Fibroblast of villous mesenchyme (primary cell): ENCODE measurements at places on chromosomes 3 and 15. TPM values are rescaled to one million over a fixed set of nuclear protein-coding genes. Genes with fewer than 3 reads are reported as not detected.

The FANCI gene
- 19.3 and 41.0 TPM in 2 replicates for total RNA-seq

The SSUH2 gene
- total RNA-seq: 0.32 TPM in 1 of 2 replicates, not detected in the other

The CDHR4 gene
- total RNA-seq: not detected in 2 replicates

The LSAMP gene
- 0.64 and 1.3 TPM in 2 replicates for total RNA-seq

The TM6SF1 gene
- total RNA-seq: 1.7 and 2.6 TPM in 2 replicates

The EHD4 gene
- 18.0 and 19.0 TPM in 2 replicates for total RNA-seq

The GJD2 gene
- not detected in 2 replicates for total RNA-seq

The KNG1 gene
- total RNA-seq: not detected in 2 replicates

The TMPRSS7 gene
- not detected in 2 replicates for total RNA-seq

The SCAPER gene
- 6.1 and 9.1 TPM in 2 replicates for total RNA-seq

The ROBO1 gene
- 65.4 and 88.5 TPM in 2 replicates for total RNA-seq

The FRMD5 gene
- 1.3 and 1.9 TPM in 2 replicates for total RNA-seq

The SRGAP3 gene
- 2.9 and 3.5 TPM in 2 replicates for total RNA-seq

The C3orf70 gene
- total RNA-seq: 2.2 and 4.2 TPM in 2 replicates

The VGLL3 gene
- total RNA-seq: 102 and 223 TPM in 2 replicates

The HDDC3 gene
- total RNA-seq: 9.5 and 10.3 TPM in 2 replicates

The CD200R1 gene
- total RNA-seq: under 0.01 TPM in 2 replicates

The ECE2 gene
- total RNA-seq: not detected in 2 replicates

The FBXW12 gene
- total RNA-seq: not detected in 2 replicates

The PBRM1 gene
- 74.3 and 87.6 TPM in 2 replicates for total RNA-seq

The CAMKV gene
- not detected in 2 replicates for total RNA-seq

The CD200 gene
- 1.3 TPM in 2 replicates for total RNA-seq

The PRSS50 gene
- not detected in 2 replicates for total RNA-seq

The XXYLT1 gene
- total RNA-seq: 32.8 and 33.5 TPM in 2 replicates

The CHRNA5 gene
- 0.64 and 2.2 TPM in 2 replicates for total RNA-seq

The RAD51 gene
- total RNA-seq: 3.5 and 4.2 TPM in 2 replicates

The PLA2G4D gene
- not detected in 2 replicates for total RNA-seq

The ANKUB1 gene
- total RNA-seq: not detected in 2 replicates

The SLC30A4 gene
- total RNA-seq: 11.9 and 16.0 TPM in 2 replicates

The ROBO2 gene
- 3.0 and 6.1 TPM in 2 replicates for total RNA-seq

The KCNH8 gene
- total RNA-seq: not detected in 2 replicates

The LRRC31 gene
- total RNA-seq: not detected in 2 replicates

The SPATA12 gene
- not detected in 2 replicates for total RNA-seq

The ADAMTSL3 gene
- total RNA-seq: under 0.01 TPM in 2 replicates

The EXD1 gene
- total RNA-seq: under 0.01 TPM in 1 of 2 replicates, not detected in the other

The REC114 gene
- total RNA-seq: not detected in 2 replicates

The MESP2 gene
- 0.32 and 0.43 TPM in 2 replicates for total RNA-seq

The DNASE1L3 gene
- not detected in 2 replicates for total RNA-seq

The CTNNB1 gene
- 759 and 921 TPM in 2 replicates for total RNA-seq

The SLC2A2 gene
- under 0.01 TPM in 1 of 2 replicates, not detected in the other for total RNA-seq

The PEAK1 gene
- 68.0 and 77.3 TPM in 2 replicates for total RNA-seq

The CFAP20DC gene
- 1.3 and 1.7 TPM in 2 replicates for total RNA-seq

The DPPA2 gene
- not detected in 2 replicates for total RNA-seq

The TM4SF18 gene
- total RNA-seq: 0.32 TPM in 1 of 2 replicates, not detected in the other

The C2CD4A gene
- total RNA-seq: not detected in 2 replicates

The CCNB2 gene
- 19.6 and 27.2 TPM in 2 replicates for total RNA-seq

The GNB4 gene
- 71.5 and 87.2 TPM in 2 replicates for total RNA-seq

The GOLGA8T gene
- total RNA-seq: under 0.01 TPM in 1 of 2 replicates, not detected in the other

The GOLGA8B gene
- total RNA-seq: 32.9 and 33.7 TPM in 2 replicates

The CORO2B gene
- 8.7 and 9.5 TPM in 2 replicates for total RNA-seq

The ITIH1 gene
- not detected in 2 replicates for total RNA-seq
